Regular cardiac myocyte (primary cell): ENCODE measurements at places on chromosomes 5 and 9. TPM values are rescaled to one million over a fixed set of nuclear protein-coding genes. Genes with fewer than 3 reads are reported as not detected.

Gene ANKDD1B
- 0.19 and 0.56 TPM in 2 replicates for total RNA-seq

Gene GSN
- total RNA-seq = 311 and 512 TPM in 2 replicates

Gene XPA
- 4.2 and 4.8 TPM in 2 replicates for total RNA-seq

Gene C1QTNF2
- 0.28 and 0.58 TPM in 2 replicates for total RNA-seq

Gene EIF4EBP3
- 0.58 TPM in 1 of 2 replicates, not detected in the other for total RNA-seq

Gene PAPPA
- total RNA-seq = 143 and 435 TPM in 2 replicates

Gene CDX1
- total RNA-seq = 0.38 and 0.56 TPM in 2 replicates

Gene CDC25C
- total RNA-seq = 1.1 and 9.0 TPM in 2 replicates

Gene VAV2
- 15.2 and 24.3 TPM in 2 replicates for total RNA-seq

Gene SWI5
- total RNA-seq = 20.9 and 41.6 TPM in 2 replicates

Gene CENPK
- 9.0 and 25.7 TPM in 2 replicates for total RNA-seq

Gene GRM6
- not detected in 2 replicates for total RNA-seq

Gene STARD4
- total RNA-seq = 80.9 and 112 TPM in 2 replicates

Gene RELL2
- 2.7 and 3.7 TPM in 2 replicates for total RNA-seq

Gene ARL14EPL
- 0.19 TPM in 1 of 2 replicates, not detected in the other for total RNA-seq

Gene FKBP15
- 16.7 and 17.5 TPM in 2 replicates for total RNA-seq

Gene SYK
- total RNA-seq = 0.28 TPM in 1 of 2 replicates, not detected in the other

Gene OR1J2
- total RNA-seq = 0.28 TPM in 1 of 2 replicates, not detected in the other

Gene RNF183
- total RNA-seq = not detected in 2 replicates

Gene MCC
- total RNA-seq = 63.3 and 68.5 TPM in 2 replicates

Gene OR1Q1
- not detected in 2 replicates for total RNA-seq

Gene TLX3
- not detected in 2 replicates for total RNA-seq

Gene NACC2
- 16.1 and 28.2 TPM in 2 replicates for total RNA-seq

Gene IL5
- 0.28 TPM in 1 of 2 replicates, not detected in the other for total RNA-seq

Gene RPL7A
- total RNA-seq = 2,629 and 3,058 TPM in 2 replicates

Gene COL5A1
- 222 and 254 TPM in 2 replicates for total RNA-seq

Gene RGS7BP
- 0.19 and 0.85 TPM in 2 replicates for total RNA-seq

Gene POLR3G
- 6.8 and 20.5 TPM in 2 replicates for total RNA-seq

Gene FBN2
- total RNA-seq = 1.7 and 9.6 TPM in 2 replicates

Gene PFDN1
- total RNA-seq = 43.4 and 68.1 TPM in 2 replicates

Gene ZNG1E
- 36.6 and 41.2 TPM in 2 replicates for total RNA-seq

Gene IL13
- not detected in 2 replicates for total RNA-seq

Gene HTR1A
- total RNA-seq = not detected in 2 replicates

Gene F12
- 0.58 TPM in 1 of 2 replicates, not detected in the other for total RNA-seq

Gene GM2A
- total RNA-seq = 12.3 and 24.5 TPM in 2 replicates

Gene BARHL1
- total RNA-seq = not detected in 2 replicates

Gene PLCXD3
- under 0.01 TPM in 2 replicates for total RNA-seq

Gene THBS4
- total RNA-seq = 0.38 and 1.1 TPM in 2 replicates

Gene SMIM33
- under 0.01 TPM in 1 of 2 replicates, not detected in the other for total RNA-seq

Gene MEIKIN
- under 0.01 TPM in 1 of 2 replicates, not detected in the other for total RNA-seq

Gene ZNF454
- total RNA-seq = 0.96 and 2.0 TPM in 2 replicates

Gene GABRA6
- not detected in 2 replicates for total RNA-seq

Gene SAXO1
- total RNA-seq = under 0.01 TPM in 1 of 2 replicates, not detected in the other

Gene SELENOP
- total RNA-seq = 4.8 and 37.2 TPM in 2 replicates

Gene MSX2
- 0.38 and 1.1 TPM in 2 replicates for total RNA-seq

Gene GBGT1
- 3.3 and 4.5 TPM in 2 replicates for total RNA-seq

Gene ADCY2
- total RNA-seq = not detected in 2 replicates

Gene SOWAHA
- under 0.01 TPM in 1 of 2 replicates, not detected in the other for total RNA-seq

Gene ADAMTS2
- 56.0 and 57.8 TPM in 2 replicates for total RNA-seq

Gene SPATA9
- 0.38 and 0.85 TPM in 2 replicates for total RNA-seq

Gene FOXI1
- total RNA-seq = under 0.01 TPM in 1 of 2 replicates, not detected in the other

Gene GKAP1
- total RNA-seq = 0.38 and 0.56 TPM in 2 replicates

Gene REEP2
- 7.5 and 9.3 TPM in 2 replicates for total RNA-seq
